Fibroblast of gingiva (primary cell): ENCODE measurements at places on chromosomes 7 and 10.

DNA sequence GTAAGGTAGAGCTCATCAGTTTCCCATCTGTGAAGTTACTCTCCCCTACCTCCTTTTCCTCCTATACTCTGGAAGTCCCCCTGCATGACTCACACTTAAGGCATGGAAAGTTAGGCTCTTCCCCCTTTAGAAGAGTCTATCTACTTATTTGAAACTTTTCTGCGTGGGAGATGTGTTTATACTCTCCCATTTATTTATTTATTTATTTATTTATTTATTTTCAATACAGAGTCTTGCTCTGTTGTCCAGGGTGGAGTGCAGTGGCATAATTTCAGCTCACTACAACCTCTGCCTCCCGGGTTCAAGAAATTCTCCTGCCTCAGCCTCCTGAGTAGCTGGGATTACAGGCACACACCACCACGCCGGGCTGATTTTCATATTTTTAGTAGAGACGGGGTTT lies 107.5 kb upstream of the JCAD start:
- DNase-seq = no peak

DNA sequence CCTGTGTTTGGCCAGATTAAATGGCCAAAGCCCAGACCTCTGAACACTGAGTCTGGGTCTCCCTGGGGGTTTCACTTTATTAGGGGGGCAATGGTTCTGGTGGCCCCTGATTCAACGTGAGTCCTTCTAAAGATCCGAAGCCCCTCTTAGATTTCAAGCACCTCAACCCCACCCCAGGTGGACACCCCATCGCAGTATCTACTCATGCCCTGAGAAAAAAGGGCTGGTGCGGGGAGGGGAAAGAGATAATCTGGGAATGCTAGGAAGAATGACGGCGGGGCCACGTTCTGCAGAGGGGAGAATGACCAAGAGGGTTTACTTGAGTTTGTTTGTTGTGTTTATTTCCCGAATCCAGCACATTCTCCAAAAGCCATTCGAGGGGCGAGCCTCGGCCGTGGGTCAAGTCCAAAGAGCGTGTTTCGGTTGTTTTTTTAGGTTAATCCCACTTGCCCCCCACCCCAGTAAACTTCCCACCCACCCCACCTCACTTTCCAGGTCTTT lies 832 bp downstream of the PDLIM1 start:
- DNase-seq = no peak

DNA sequence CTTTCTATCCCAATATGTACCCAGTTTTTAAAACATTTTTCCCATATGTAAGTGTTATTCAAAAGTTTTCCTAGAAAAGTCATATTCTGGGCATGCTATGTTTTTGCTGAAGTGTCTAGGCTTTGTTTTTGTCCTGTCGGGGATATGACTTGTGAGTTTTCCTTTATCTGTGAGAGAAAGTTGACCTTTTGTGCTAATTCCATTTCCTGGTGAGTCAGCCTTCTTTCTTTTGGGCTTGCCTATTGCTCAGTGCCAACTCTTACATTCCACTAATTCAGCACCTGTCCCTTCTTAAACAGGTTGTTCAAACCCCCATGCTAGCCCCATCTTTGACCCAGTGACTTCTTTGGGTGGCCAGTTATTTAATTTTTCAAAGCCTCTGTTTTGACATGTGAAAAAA lies 146.2 kb downstream of the AHR start:
- DNase-seq = no peak

DNA sequence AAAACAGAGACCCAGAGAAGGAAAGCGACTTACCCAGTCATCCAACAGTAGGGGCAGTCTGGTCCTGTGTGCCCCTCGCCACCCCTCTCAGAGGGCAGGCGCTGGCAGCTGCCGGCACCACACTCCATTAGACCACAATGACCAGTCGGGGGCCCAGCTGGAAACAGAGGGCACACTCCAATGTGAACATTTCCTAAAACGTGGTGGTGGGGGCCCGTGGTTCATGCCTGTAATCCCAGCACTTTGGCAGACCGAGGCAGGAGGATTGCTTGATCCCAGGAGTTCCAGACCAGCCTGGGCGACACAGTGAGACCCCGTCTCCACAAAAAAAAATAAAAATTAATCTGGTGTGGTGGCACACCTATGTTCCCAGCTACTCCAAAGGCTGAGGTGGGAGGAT lies 912 bp upstream of the OAT start:
- no peak for DNase-seq

DNA sequence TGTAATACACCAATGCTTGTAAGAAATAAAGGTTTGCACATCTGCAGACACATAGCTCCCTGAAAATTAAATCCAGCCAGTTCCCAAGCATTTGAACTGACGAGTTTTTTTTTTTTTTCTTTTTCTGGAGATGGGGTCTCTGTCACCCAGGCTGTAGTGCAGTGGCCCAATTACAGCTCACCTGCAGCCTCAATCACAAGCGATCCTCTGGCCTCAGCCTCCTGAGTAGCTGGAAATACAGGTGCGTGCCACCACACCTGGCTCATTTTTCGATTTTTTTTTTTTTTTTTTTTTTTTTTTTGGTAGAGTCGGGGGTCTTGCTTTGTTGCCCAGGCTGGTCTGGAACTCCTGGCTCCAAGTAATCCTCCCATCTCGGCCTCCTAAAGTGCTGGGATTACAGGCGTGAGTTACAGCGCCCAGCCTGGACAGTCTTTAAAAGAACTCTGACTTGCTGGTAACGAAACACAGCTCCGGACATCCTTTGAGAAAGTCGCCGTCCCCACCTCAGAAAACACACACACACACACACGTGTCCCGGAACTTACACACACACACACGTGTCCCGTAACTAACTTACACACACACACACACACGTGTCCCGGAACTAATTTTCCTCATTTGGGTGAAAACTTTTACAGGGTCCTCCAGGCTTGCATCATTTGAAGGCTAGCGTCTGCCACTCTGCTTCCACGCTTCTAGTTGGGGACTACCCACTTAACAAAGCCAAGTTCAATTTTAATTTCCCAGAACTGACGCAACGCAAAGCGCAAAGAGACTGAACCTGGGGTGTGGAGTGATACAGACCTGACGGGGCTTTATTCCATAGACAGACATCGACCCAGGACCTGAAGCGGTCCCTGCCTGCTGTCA lies 18.6 kb downstream of the OCM2 start:
- peak; percentile 16 for DNase-seq
